Activated T-helper 1 cell treated with anti-CD3 and anti-CD28 coated beads, Interleukin-2, amount 50 U/mL, for 16 hours (primary cell): ENCODE measurements at places on chromosomes 7 and 10.

DNA sequence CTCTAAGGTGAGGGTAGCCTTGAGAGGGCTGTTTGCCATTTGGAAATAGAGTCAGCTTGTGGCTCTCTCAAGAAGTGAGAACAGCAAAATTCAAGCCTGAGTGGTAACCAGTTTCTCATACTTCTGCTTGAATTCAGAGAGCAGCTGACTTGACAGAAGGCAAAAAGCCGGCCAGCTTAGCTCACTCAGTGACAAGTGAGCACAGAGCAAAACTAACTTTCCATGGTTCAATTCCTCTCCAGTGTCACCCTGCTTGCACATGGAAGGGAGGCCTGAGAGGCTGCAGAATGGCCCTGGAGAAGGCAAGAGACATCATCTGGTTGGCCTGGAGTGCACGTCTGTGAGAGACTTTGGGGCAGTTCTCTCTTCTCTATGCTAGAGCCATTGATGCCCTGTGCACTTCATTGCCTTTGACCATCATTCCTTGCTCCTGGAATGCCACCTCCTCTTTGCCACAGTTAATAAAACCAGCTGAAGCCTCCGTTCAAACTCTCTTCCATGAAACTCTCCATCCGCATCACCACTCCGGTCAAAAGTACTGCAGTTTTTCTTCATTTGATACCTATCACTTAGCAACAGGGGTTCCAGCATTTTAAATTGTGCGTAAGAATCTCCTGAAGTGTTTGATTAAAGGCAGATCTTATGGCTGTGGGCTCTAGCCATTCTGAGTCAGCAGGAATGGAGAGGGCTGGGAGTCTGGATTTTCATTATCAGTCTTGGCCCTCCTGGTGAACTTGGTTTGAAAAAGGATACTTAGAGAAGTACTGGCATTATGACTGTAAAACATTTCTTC lies 69.8 kb upstream of the PIK3CG start:
- no peak for DNase-seq

GRCh38 chr10:15541376-15541775 lies 170.3 kb upstream of the FAM171A1 start:
- DNase-seq, result no peak

GRCh38 chr10:51707821-51708424 lies 8.5 kb upstream of the CSTF2T start:
- DNase-seq, result no peak

- DNase-seq, result no peak
These were observed 106.8 kb downstream of the ZMYND11 start for GRCh38 chr10:241966-242643.

DNA sequence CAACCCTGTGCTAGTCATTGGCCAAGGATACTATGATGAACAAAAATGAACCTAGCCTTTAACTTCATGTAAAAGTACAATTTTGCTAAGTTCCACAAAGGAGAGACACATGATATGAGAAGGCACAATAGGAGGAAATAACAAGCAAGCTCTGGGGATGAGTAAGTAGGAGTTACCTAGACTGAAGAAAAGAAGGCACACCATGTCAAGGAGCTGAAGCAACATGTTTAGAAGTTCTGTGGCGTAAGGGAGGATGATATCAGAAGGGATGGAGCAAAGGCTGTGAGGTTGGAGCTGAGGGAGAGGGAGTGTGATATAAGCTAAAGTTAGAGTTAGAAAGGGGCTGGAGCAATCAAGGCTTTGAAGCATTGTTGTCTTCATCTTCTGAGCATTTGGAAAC lies 25.6 kb downstream of the KIFBP start:
- DNase-seq, result no peak

DNA sequence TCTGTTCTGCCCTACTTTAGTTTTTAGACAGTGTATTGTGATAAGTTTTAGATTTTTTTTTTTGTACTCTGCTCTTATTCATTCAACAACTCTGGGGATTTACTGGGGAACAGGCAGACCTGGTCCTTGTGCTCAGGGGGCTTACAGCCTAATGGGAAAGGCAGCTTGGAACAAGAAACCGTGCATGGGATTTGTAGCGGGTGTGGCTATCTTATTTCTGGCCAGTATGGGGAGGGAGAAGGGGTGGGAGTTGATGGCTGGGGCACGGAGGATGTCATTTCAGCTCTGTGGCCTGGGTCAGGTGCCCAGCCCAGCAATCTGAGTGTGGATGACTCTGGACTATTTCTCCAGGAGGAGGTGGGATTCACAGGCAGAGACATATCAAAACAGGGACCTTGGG lies 47.0 kb downstream of the GRK5 start:
- DNase-seq, result no peak
